ENCODE measurements at places on chromosomes 13 and 19.

- no peak for DNase-seq
These were observed 119.0 kb upstream of the OBI1 start for GRCh38 chr13:78777976-78778375.

DNA sequence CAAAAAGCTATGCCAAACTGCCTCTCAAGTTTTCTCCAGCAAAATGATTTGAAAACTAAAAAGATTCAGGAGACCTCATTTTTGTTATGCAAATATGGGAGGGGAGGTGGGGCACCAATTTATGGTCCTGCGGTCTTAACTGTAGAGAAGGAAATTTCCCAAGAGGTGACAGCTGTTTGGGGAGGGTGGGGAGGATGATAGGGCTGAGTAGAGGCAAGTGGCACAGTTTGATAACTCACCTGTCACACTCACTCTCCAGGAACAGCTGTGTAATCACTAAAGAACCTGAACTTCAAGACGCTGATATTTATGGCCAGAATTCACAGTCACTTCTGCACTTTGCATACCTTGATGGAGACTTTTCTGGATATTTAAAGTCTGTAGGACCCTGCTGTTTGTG lies 232.9 kb upstream of the STARD13 start:
- DNase-seq, result no peak

DNA sequence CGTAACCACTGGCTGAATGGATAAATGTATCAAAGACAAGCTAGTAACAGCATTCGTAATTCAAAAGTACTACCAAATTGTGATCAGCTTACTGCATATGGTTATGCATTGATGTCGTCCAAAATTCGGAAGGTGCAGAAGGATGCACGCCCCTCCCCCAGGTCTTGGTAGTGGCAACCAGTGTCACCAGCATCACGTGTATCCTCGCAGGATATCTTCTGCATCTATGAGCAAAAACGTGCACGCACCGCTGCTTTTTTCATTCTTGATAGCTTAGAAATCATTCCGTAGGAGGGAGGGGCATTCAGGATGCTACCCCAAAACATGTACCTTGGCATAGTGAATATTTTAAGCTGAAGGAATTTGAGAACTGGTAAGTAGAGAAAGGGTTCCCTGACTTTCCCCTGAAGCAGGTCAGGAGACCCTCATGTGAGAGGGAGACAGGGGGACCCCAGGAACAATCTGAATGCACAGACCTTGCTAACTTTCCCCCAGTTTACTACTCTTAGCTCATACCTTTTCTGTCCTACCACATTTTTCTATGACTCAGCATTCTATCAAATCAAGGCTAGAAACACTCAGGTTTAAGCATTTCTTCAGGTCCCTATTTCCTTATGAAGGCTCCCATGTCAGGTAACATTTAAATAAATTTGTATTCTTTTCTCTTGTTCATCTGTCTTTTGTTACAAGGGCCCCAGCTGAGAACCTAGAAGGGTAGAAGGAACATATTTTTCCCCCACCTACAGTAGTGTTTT lies 61.2 kb upstream of the TM9SF2 start:
- DNase-seq, result no peak

DNA sequence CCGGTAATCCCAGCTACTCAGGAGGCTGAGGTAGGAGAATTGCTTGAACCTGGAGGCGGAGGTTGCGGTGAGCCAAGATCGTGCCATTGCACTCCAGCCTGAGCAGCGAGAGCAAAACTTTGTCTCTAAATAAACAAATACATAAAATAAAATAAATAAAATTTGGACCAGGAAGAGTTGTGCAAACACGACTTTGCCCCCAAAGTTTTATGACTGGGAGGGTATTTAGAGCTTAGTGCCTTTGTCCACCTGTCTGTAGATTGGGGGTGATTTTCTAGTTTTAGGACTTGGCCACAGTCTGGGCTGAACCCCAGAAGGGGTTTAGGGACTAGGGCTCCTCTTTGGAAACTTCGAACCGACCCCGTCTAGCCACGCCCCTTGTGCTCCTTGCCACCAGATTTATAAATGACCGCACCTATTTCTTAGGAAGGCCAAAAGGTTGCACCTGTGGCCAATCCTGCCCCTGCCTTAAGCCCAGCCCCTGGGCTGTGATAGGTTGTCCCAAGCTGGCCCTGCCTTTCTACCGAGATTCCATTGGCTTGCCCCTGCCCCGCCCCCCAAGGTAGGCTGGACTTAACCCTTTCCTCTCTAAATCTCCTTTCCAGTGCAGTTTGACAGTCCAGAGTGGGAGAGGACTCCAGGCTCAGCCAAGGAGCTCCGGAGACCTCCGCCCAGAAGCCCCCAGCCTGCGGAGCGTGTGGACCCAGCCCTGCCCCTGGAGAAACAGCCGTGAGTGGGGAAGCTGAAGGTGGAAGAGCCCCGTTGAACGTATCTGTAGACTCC lies 5.3 kb downstream of the SHD start:
- DNase-seq, result peak; percentile 99

DNA sequence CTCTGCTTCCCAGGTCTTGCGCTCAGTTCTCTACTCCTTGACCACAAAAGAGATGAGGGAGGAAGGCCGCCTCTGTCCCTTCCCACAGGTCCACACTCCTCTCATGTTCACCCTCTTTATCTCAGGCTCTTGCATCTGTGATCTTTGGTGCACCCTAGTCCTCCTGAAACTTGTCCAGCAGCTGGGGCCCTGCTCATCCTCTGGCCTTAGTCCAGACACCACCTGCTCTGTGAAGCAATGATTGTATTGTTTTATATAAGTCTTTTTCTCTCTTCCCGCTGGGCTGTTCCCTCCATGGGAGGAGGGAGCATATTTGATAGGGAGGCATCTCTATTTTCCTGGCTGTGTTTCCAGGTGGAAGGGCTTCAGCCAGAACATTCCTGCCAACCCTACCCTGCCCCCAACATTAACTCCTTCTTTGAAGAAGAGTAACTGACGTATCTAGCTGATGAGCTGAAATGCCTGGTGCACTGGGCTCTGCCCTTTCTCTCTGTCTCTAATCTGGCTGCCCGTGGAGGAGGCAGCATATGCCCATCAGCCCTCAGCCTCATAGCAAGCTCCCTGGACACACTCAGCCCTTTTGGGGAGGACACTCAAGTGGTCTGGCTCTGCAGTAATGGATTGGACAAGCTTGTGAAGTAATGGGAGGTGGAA lies 38.2 kb upstream of the SIAH3 start:
- DNase-seq, result no peak

GRCh38 chr13:29922281-29922821 lies 71.9 kb upstream of the UBL3 start:
- DNase-seq, result no peak

DNA sequence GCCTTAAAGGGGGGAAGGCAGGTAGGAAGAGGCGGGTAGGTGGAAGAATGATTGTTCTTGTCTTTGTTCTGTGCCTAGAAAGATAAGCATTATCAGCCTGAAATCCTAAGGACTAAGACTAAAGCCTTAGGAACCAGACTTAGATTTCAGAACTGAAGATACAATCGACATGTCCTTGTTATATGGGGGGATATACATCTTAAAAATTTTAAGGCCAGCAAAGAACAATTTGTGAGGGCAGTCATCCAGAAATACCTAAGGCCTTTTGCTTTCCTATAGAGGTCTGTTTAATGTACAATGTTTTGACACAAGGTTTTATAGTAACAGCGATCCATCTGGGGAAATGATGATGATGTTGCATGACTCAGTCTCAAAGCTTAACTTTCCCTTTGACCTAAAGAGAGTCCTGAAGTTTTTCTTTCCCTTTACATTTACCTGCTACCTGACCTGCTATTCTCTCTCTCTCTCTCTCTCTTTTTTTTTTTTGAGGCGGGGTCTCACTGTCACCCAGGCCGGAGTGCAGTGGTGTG lies 20.2 kb upstream of the CEACAM6 start:
- no peak for DNase-seq

- no peak for DNase-seq
These were observed 69.5 kb downstream of the POLR1D start for GRCh38 chr13:27691207-27691606.

DNA sequence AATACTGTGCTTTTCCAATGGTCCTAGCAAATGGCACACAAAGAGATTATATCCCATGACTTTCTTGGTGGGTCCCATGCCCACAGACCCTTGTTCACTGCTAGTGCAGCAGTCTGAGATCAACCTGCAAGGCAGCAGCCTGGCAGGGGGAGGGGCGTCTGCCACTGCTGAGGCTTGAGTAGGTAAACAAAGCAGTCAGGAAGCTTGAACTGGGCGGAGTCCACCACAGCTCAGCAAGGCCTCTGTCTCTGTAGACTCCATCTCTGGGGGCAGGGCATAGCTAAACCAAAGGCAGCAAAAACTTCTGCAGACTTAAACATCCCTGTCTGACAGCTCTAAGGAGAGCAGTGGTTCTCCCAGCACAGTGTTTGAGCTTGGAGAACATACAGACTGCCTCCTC lies 82.9 kb downstream of the ZNF737 start:
- DNase-seq, result no peak

DNA sequence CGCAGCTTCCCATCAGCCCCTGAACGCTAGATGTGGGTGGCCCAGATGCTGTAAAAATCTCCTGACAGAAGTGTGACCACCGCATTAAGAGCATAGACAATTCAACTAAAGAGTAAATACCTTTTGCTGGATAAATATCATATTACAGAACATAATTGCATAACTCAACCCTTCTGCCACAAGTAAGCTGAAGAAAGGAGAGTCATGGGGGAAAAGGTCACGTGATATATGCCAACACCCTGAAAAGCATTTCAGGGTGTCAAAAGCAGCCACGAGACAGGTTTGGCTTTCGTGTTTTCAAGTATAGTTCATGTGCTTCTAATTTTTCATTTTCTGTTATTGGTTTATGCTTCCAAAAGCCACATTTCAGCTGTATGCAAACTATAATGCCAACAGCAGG lies 71.3 kb downstream of the LHFPL6 start:
- DNase-seq, result no peak

- peak; percentile 67 for DNase-seq
These were observed at the start of gene UHRF1 for GRCh38 chr19:4909156-4909896. TSS of gene UHRF1 (plus strand) at chr19:4909501. CDS start at chr19:4910886, 1,385 bp downstream.

GRCh38 chr19:48303367-48303766 lies 22.0 kb upstream of the EMP3 start:
- DNase-seq, result no peak

DNA sequence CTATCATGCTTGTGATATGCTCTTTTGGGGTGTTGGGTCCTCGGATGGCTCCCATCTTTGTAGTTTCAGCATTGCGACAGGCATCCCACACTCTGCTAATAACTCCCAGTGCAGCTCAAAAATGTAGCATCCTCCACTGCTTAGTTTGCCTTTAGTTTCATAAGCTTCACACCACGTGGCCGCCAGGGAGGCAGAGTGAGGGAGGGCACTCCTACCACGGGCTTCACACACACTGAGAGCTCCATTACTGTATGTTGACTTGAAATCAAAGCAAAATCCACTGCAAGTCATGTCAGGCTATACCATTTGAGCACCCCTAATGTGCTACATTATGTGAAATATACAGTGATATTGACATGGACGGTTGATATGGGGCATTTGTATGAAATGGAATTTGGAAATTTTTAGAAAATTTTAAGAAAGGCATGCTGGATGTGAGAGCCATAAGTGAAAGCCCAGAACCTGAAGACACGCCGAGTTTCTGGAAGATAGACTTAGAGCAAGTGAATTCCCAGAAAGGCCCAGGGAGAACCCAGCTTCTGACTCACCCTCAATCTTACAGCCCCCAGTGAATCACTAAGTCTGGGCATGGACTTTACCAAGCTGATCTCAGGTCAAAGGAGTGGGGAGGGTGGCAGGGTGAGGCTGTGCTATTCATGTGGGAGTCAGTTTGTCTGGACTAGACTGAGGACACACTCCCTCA lies 94.1 kb downstream of the HSPH1 start:
- DNase-seq, result no peak

Measured in HuH-7 (cell line).